Activated CD4-positive, alpha-beta T cell treated with anti-CD3 and anti-CD28 coated beads for 36 hours (primary cell): ENCODE measurements at places on chromosomes 5 and 9. TPM values are rescaled to one million over a fixed set of nuclear protein-coding genes. Genes with fewer than 3 reads are reported as not detected.

DNA sequence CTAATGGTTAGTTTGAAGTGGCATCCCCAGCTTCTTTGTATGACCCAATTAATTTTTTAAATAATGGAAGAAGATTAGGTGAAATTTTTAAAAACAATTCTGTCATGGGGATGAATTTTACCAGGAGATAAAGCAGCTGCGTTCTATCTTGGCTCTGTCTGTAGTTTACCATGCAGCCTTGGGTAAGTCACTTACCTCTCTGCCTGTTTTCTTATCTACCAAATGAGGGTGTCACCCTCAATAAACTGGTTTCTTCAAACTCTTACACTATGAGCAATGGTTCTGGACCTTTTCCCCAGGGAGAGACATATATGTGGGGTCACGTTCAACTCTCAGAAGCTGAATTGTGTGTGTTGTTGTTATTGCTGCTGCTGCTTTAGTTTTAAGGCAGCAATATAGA is 71.7 kb downstream of the TEX10 start:
- no peak for DNase-seq

DNA sequence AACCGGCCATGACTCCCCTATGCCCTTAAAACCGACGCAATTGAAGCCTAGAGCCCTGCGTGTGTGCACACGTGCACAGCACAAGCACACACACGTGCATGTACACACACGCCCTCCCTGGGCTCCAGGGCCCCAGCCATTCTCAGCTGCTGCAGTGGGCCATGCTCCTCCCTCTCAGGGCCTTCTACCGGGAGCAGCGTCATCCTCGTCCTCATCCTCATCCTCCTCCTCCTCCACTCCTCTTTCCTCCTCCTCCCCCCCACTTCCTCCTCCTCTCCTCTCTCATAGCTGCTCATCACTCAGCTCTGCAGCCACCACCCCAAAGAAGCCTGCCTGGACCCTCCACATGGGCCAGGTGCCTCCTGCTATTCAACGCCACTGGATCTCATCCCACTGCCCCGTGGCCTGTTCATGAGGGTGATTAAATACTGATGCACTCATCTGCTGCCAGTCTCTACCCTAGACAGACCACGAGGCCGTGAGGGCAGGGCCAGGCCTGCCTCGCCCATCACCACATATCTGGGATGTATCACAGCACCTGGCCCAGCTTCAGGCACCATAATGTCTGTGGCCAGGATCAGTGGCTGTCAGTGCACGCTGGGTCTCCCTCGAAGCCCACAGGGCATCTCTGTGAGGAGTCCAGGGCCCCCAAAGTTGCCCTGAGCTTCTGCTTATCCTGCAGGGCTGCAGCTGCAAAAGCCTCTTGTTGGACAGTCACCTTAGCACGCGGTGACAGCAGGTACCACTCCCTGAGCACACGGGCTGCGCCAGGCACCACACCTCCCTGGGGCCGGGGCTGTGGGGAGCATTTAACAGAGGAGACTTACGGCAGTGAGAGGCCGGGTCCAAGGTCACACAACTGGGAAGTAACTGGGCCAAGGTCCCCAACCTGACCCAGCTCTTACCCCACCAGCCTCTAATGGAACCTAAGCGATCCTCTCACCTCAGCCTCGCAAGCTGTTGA is 9.8 kb downstream of the FAM78A start:
- DNase-seq = peak; percentile 81

DNA sequence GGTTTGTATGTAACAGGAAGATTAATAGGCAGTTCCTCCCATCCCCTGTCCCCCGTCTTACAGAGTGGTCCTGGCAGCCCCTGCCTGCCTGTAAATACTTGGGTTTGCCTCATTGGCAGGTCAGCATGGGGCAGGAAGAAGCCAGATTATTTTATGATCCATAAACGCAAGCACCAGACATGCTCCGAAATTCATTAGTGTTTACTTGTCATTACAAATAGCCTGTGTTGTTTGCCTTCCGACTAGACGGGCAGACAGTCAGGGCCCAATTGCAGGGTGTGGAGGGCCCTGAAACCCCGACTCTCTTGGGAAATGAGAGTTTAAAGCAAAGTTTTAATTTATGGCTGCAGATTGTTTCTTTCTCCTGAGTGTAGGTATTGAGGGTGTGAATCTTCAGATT is 97.2 kb downstream of the RALGPS1 start:
- no peak for DNase-seq

- no peak for DNase-seq
Measured at GRCh38 chr9:116763770-116764169, 76.7 kb downstream of the TRIM32 start.

DNA sequence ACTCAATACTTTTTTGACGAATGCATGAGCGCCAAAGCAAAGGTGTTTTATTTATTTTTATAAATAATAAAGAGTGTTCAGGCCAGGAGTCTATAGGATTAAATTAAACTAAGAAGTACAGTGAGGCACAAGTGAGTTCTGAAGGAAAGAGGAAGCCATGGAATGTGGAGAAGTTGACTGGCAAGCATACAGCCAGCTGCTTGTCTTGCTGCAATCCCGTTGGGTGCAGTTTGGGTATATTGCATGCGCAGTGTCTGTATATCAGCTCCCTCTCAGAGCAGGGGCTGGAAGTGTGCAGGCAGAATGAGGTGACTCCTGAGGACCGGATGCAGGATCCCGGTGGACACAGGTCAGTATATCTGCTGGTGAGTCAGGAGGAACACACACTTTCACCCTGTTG is 315.6 kb downstream of the ZSWIM6 start:
- DNase-seq = no peak

DNA sequence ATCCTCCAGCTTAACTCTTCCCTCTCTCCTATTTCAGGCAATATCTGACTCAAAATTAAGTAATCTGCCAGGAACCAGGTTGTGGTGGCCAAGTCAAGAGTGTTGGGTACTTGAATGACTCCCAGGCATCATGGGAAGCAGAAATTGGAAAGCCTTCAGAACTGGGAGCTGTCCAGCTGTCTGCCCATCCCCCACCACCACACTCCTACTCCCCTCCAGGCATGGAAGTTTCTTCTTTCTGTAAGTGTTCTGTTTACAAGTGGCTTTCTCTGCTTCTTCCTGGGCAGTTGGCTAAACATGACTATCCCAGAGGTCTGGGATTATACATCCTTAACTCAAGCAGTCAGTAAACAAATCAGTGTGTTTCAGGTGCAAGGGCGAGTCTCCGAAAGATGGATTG is 14.6 kb upstream of the PBX3 start:
- no peak for DNase-seq

DNA sequence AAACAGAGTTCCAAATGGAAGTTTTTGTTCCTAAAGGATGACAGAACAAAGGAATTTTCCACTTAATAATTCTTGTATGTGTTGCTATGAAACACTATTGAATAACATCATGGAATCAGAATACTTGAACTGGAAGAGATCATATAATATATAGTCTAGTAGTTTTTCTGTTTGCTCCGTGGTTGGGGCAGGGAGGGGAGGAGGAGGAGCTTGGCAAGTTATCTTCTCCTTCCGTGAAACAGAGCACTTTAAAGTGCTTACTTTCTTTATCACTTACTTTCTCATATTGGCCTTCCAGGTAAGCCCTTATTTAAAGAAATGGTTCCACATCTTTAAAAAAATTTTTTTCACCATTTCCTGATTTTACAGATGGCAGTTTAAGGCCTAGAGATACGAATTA is 165.9 kb upstream of the TLX3 start:
- no peak for DNase-seq

DNA sequence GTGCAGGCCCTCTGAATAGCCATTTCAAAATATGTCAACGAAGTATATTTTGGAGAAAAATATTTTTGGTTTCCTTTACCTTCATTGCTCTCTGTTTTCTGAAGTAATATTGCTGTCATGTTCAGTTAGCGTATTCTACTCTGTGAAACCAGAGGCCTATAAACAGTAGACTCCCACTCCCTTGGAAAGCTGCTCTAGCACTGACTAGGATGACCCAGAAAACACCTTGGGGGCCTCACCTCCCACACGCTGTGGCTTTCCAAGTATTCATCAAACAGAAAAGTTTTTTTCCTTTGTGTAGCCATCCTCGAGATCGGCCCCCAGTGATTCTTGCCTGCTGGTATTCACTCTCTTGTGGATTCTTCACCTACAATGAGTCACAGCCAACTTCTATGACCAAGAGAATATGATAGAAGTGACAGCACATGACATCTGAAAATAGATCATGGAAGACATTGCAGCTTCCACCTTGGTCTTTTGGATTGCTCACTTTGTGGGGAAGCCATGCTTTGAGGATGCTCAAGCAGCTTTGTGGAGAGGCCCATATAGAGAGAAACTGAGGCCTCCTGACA is 28.9 kb upstream of the CTXN3 start:
- no peak for DNase-seq

- no peak for DNase-seq
Measured at GRCh38 chr9:71941060-71941568, 29.7 kb downstream of the C9orf85 start.

- peak; percentile 80 for DNase-seq
Measured at GRCh38 chr9:98993570-98993945, 49.9 kb downstream of the COL15A1 start.

DNA sequence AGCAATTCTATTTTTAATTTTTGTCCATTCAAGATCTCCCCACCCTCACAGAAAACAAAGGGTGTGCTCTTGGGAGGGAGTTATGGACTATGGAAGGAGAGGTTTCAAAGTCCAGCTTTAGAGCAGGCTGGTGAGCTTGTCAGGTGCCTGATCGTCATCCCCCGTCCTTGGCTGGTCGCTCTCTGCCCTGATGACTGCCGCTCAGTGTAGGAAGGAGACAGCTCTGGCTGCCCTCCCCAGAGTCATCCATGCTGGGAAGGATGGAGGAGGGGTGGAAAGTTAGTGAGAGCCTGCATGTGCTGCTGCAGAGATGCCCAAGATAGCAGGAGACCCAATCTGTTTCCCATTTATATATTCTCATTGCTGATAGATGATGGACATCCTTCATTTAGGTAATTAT is 96.6 kb downstream of the NLN start:
- no peak for DNase-seq

- peak; percentile 54 for DNase-seq
Measured at GRCh38 chr9:6827439-6828145, 69.8 kb downstream of the KDM4C start.

DNA sequence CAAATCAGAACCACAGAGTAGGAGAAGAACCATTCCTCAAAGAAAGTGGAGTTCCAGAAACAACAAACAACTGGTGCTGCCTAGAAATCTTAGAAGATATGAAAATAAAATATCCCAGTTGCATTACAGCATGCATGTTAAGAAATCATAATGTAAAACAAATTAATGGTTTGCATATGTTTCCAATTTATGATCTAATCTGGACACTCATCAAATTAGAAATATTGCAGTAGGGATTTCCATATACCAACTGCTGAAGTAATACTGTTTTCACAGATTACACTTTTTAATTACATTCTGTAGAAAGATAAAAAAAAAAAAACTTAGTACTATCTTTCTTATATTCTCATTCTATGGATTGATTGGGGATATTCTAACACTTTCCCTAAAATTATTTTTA is 1034.6 kb upstream of the C9orf72 start:
- no peak for DNase-seq

- DNase-seq = no peak
Measured at GRCh38 chr9:21481470-21482056, 550 bp downstream of the IFNE start.

GRCh38 chr5:145925353-145925752 is 11.0 kb upstream of the SH3RF2 start:
- DNase-seq = no peak

The FXN gene
- total RNA-seq = 23.2 TPM

The LCN2 gene
- not detected for total RNA-seq

The SLC31A2 gene
- 2.7 TPM for total RNA-seq

The ANKRD18A gene
- total RNA-seq = 6.4 TPM
